ENCODE measurements at places on chromosomes 5 and 9.

- no peak for DNase-seq
Observed at GRCh38 chr9:34988218-34989002, 1.1 kb upstream of the DNAJB5 start.

GRCh38 chr9:125536167-125536772, 170.7 kb downstream of the MAPKAP1 start:
- no peak for DNase-seq

GRCh38 chr5:91146905-91147600, 236.1 kb downstream of the ARRDC3 start:
- DNase-seq, result no peak

GRCh38 chr5:94243612-94244011, 374.8 kb downstream of the KIAA0825 start:
- DNase-seq, result no peak

- no peak for DNase-seq
Observed at GRCh38 chr9:2461892-2462291, 159.7 kb upstream of the VLDLR start.

DNA sequence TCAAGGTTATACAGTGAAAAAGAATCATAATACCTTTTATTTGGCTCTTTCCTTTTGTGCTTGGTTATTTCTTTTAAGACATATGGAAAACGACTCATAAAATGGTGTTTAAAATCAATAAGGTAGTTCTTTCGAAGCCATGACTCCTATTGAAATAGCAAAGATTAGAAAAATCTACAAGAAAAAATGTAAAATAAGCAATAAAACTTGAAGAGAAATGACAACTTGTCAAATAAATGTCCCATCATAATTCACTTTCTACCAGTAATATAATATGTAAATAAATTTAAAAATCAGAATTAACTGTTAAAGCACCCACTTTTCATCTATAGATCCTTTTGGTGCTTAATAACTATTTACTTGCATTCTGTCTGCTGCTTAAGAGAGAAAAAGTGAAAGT, 12.5 kb downstream of the TEX10 start:
- no peak for DNase-seq

DNA sequence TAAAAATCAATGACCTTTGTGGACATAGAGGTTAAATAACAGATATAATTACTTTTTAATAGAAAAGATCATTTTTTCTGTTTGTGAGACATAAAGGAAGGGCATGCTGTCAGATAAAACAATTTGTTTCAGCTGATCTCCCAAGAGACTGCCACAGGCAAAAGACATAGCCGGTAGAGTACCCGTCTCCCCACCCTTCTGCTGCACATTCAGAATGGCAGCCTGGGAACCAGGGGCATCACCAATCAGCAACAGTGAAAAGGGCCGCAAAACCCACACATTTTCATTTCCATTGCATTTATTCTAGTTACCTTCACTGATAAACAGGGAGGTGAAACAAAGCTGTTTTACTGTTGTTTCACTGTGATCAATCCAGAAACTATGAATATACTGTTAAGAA, 357.7 kb downstream of the ARRDC3 start:
- DNase-seq, result no peak

GRCh38 chr9:134765785-134766184, 114.8 kb upstream of the FCN2 start:
- DNase-seq, result no peak

DNA sequence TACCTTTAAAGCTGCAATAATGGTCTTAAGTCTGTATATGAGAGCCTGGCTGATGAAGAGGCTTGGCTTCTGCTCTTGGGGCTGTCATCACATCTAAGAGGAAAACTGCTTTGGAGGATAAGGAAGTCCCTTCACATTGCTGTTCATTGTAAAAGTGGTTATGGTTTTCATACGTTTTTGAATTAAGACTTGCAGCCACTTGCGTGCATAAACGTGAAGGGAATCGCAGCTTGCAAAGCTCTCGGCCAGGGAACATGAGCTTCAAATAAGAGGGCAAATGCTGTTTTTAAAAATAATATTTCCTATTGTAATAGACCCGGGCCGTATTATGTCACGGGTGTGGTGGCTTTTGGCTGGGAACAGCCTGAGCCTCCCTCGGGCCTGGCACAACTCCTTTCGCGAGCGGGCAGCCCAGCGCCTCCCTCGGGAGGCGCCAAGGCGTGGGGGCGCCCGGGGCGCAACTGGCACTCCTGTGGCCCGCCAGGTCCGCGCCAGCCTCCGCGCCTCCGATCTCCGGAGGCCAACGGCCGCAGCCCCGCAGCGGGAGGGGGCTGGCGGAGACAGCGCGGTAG, 538 bp upstream of the ARHGEF28 start:
- no peak for DNase-seq

- no peak for DNase-seq
Observed at GRCh38 chr5:91641730-91642350, 258.7 kb upstream of the ARRDC3 start.

- no peak for DNase-seq
Observed at GRCh38 chr5:52893105-52893504, 96.0 kb upstream of the ITGA2 start.

GRCh38 chr5:174718880-174719610, 5.3 kb upstream of the MSX2 start:
- DNase-seq, result no peak

GRCh38 chr9:75918909-75919308, 28.4 kb downstream of the PCSK5 start:
- DNase-seq, result no peak

GRCh38 chr9:6557883-6558616, 87.5 kb downstream of the GLDC start:
- DNase-seq, result no peak

DNA sequence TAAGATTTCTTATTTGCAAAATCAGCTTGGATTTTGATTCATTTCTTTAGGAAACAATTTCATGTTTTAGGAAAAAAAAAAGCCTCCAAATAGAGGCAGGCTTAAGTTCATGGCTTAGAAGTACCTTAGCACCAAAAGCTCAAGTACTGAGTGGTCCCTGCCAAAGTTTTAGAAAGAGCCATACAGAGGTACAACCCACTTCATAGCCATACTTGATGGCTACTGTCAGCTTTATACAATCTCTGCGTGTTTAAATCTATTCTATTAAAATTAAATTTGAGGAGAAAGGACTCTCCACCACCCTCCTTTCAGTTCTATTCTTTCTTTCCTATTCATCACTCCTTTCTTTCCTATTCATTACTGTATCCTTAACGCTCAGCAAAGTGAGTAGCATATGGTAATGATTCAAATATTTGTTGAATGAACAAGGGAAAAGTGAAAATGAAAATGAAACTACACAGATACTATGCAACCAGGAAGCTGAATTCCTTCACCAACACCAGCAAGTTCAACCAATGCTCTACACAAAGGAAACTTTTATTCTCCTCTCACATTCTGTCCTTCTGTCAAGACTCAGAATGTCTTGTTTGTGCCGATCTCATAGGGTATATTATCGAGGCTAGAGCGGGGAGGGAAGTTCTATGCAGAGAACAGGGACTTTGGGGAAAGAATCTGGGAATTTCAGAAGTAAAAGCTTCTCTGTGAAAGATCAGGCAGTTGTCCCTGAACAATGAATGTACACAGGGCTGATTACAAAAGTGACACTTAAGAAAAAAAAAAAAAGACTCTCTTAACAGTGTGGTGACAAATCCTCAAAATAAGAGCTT, 138.6 kb upstream of the SPEF2 start:
- DNase-seq, result no peak

- peak; percentile 46 for DNase-seq
Observed at GRCh38 chr5:119274767-119275130, 81.1 kb upstream of the TNFAIP8 start.

- no peak for DNase-seq
Observed at GRCh38 chr5:105783811-105784210, 1886.9 kb downstream of the EFNA5 start.

- DNase-seq, result no peak
Observed at GRCh38 chr9:36665921-36666431, 93.3 kb downstream of the MELK start.

GRCh38 chr9:138009803-138010690, 132.5 kb downstream of the CACNA1B start:
- DNase-seq, result no peak

GRCh38 chr9:96065482-96066251, 190.2 kb downstream of the ERCC6L2 start:
- no peak for DNase-seq

GRCh38 chr9:16262477-16263261, 607.8 kb downstream of the BNC2 start:
- no peak for DNase-seq

GRCh38 chr5:125274938-125275724, 528.7 kb upstream of the ZNF608 start:
- no peak for DNase-seq

DNA sequence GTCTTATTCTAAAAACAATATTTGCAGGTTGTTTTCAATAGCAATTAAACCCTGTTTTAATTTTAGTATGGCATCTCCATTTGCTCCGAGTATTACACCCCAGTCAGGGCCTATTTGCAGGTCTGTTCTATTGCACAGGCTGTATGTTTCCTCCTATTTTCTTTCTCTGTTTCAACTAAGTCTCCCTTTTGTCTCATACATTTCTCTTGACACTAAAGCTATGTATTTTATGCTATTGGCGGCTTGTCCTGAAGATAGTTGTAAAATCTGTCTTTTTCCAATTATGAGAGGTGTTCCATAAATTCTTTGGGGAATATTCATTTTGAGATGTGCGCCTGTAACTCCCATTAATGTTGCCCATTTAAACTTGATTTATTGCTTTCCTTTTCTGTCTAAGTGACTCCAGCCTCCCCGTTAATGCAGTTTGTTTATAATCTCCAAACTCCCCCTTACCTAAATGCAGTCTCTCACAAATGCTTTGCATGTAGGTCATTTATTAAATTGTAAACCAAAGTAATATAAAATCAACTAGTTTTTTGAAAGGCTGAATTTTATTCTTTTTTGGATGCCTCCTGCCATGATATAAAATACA, 262.4 kb downstream of the CDH12 start:
- no peak for DNase-seq

- no peak for DNase-seq
Observed at GRCh38 chr9:38345851-38346755, 46.4 kb upstream of the ALDH1B1 start.

DNA sequence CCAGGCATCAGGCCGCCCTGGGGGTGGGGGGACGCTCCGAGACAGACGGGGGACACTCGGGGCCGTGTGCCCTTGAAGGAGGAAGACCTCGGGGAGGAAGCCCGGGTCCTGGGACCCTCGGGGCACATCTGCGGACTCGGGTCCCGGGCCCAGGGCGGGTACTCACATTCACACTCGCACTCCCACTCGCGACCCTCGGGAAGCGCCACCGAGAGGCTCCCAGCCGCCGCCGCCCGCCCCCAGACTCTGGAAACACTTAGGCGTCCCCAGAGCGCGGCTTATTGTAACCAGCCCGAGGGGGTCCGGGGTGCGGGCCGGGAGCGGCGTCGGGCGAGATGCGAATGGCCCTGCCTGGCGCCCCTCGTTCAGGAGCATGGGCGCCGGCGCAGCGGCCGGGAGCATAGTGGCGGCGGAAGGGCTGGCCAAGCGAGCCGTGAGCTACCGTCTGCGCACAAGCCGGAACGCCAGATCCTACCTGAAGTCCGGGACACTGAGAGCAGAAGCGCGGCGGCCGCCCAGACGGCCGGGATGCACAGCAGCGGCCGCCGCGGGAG, 559 bp downstream of the ROR2 start:
- no peak for DNase-seq

DNA sequence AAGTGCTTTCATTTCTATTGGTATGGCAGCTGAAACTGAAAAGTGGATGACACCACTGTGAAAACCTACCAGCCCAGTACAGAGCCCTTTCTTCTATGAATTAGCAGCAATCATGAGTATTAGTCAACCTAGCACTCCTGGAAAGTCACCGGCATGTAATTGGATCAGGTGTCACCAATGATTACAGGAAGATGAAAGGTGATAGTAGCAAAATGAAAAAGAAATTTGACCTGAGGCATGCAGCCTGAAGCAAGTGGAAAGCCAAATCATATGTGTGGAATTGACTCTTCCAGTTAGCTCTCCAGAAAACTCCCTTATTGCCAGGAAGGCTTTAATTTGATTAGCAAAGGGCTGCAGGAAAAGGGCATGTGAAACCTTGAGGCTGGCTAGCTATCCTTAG, 81.2 kb upstream of the NAA35 start:
- no peak for DNase-seq

DNA sequence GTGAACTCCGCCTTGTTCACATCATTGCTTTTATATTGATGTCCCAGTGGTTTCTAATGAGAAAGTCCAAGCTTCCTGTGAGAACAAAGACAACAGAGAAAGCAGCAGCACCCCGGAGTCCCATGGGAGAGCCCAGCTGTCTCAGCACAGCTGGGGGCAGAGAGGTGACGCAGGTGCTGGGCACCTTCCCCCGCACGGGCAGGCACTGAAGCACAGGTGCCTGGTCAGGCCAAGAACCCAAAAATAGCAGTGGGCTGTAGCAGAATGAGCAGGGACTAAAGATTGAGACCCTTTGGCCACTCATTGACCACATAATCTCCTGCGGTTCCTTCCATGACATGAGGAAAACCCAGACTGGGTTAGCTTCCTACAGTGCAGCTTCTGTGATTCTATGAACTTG, 18.8 kb downstream of the SRD5A1 start:
- DNase-seq, result no peak

- DNase-seq, result no peak
Observed at GRCh38 chr5:1026700-1027621, 18.4 kb downstream of the NKD2 start.

- no peak for DNase-seq
Observed at GRCh38 chr5:156698323-156698722, 151.8 kb upstream of the PPP1R2B start.

GRCh38 chr5:150000256-150000989, at the start of the genes HMGXB3 and TIGD6:
TSS of gene HMGXB3 (plus strand) at chr5:150000739. CDS start at chr5:150004853, 4,114 bp downstream.
TSS of gene TIGD6 (minus strand) at chr5:150000654. CDS start at chr5:149996348, 4,306 bp downstream.
- DNase-seq, result peak; percentile 77

GRCh38 chr5:65197531-65198455, 283.9 kb downstream of the ADAMTS6 start:
- no peak for DNase-seq

DNA sequence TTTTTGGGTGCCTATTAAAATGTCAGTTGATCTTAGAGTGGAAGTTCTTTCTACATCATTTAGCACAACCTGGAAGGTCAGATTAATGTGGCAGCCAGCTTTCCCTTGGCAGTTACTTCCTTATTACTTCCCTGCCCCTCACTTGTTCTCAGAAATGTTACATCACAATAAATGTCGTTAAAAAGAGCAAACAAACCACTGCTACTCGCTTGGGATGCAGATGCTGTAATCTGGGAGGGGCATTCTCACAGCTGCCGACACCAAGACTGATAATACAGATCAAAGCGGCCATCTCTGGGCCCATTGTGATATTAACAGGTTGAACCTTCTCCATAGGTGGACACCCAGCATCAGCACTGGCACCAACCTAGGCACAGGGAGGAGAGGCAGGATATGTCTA, 29.3 kb downstream of the PLAC8L1 start:
- DNase-seq, result no peak

GRCh38 chr5:55969956-55970355, 24.8 kb downstream of the IL6ST start:
- DNase-seq, result no peak

GRCh38 chr5:158115468-158115867, 256.5 kb upstream of the CLINT1 start:
- no peak for DNase-seq

DNA sequence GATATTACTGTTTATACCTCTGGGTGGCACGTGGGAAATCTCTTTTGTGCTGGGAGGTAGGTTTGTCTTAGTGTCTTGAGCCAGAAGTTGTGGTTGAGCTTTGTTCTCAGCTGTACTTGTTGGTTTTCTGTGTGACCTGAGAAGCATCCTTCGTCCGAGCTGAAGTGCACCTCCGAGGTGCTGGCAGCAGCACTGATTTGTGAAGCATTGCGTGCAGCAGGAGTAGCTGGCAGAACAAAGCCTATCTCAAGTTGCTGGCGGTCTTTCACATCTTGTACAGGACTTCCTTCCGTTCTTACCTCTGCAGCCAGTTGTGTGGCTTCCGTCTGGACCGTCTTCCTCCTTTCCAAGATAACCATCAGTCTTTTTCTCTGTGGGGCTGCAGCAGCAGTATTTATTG, 4.3 kb downstream of the PRRC2B start:
- no peak for DNase-seq

Data from activated CD4-positive, alpha-beta T cell treated with anti-CD3 and anti-CD28 coated beads, Interleukin-2, amount 50 U/mL, for 24 hours (primary cell).